ENCODE measurements at places on chromosomes 16 and 17.
A peak's percentile ranks its signal among the peaks of the same experiment; 100 is the strongest.

DNA sequence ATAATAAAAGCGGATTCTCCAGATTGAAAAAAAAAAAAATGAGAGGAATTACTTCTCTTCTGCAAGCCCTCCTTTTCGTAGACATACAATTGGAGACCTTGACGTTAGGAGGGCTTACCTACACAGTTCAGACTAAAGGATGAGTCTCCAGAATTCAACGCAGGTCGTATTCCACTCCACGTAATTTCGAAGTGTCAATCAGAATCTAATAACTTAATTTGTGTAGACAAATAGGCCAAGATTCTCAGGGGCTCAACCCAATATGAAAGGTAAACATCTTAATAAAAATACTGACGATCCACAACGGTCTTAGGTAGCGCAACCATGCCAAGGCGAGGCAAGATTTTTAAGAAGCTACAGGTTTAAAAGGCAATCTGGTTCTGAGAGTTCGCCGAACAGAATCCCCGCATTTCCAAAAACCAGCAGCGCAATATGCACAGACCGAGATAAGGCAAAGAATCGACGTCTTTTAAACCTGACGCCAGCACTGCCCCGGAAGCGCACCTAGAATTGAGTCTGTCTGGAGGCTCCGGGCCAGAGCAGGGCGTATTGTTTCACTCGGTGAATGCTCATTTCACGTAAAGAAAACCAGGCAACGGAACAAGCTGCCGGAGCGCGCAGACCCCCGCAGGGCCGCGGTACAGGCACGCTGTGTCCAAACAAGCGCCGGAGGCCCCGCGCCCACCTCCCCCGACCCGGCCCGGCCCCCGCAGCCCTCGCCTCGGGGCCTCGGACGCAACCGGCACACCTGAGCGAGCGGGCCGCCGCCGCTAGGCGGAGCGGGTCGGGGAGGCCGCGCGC lies 623 bp downstream of the MBTPS1 start:
- DNase-seq: no peak

- no peak for DNase-seq
Measured at GRCh38 chr16:6032438-6032837, 934.8 kb upstream of the EEF2KMT start.

- peak; percentile 48 for DNase-seq
Measured at GRCh38 chr17:78142119-78142861, 3.9 kb upstream of the C17orf99 start.

DNA sequence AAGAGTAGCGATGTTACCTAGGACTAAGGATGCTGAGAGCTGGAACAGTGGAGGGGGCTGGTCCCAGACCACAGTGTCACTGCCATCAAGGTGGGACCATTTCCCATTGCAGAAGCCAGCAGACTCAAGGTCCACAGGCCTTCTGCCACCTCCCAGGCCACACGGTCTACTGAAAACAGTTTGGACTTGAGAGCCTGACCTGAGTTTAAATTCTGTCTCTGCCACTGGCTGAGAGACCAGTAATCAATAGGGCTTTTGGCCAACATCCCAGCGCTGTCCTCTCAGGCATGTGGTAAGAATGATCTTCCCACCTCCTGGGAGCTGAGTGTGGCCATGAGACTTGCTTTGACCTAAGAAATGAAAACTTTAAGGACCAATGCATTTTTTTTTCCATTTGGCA lies 331.4 kb upstream of the CDH5 start:
- DNase-seq: no peak

- DNase-seq: no peak
Measured at GRCh38 chr16:75085556-75085955, 31.0 kb downstream of the LDHD start.

DNA sequence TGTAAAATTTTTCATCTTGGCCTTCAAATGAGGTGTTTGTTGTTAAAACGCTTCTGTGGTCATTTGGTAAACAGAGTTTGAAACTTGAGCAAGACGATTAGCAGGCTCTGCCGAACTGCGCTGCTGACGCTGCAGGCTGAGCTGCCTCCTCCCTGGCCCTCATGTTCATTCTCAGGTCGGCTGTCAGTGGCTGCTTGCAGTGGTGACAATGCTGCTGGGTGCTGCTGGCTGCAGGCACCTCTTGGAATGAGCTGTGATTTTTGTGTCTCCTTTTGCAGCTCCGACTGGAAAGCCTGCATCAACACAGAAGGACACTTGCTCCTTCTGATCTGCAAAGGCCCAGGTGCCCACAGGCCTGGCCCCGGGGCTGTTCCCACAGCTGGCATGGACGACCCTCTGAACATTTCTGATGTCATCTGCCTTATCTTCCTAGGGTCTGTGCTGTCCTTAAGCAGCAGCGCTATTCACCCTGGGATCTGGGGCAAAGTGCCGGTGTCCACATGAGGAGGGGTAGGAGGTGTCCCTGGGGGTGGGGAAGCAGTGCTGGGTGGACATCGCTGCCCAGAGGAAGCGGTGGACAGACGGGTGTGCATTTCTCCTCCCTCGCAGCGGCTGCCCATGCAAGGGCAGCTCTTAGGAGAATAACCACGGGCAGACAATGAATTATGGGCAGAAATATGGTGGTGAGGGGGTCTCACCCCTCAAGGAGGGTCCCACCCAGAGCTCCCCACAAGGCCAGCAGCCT lies 23.1 kb upstream of the OSGIN1 start:
- DNase-seq: no peak

GRCh38 chr17:74677558-74678466 lies 34.9 kb downstream of the CD300LF start:
- no peak for DNase-seq
